ENCODE measurements at places on chromosomes 12 and 14. TPM values are rescaled to one million over a fixed set of nuclear protein-coding genes. Genes with fewer than 3 reads are reported as not detected.

The EFCAB11 gene
- total RNA-seq: 8.7 TPM

The ZNF664 gene
- total RNA-seq: 36.6 TPM

The PLEK2 gene
- 0.67 TPM for total RNA-seq

The ARHGEF25 gene
- total RNA-seq: 5.2 TPM

The RCOR1 gene
- 9.6 TPM for total RNA-seq

The CLEC1B gene
- total RNA-seq: under 0.01 TPM

The PROX2 gene
- total RNA-seq: not detected

The RNASE1 gene
- total RNA-seq: not detected

The CRACR2A gene
- 2.2 TPM for total RNA-seq

The GPR65 gene
- total RNA-seq: not detected

The PARP11 gene
- 15.3 TPM for total RNA-seq

The CPNE6 gene
- total RNA-seq: not detected

The GPR84 gene
- total RNA-seq: not detected

The CACNA1C gene
- not detected for total RNA-seq

The DBX2 gene
- not detected for total RNA-seq

The KCNK10 gene
- not detected for total RNA-seq

Measured in melanocyte of skin (primary cell).